Stimulated activated CD8-positive, alpha-beta memory T cell treated with anti-CD3 and anti-CD28 coated beads, Interleukin-4, amount 100 ng/mL, for 1 hour (primary cell): ENCODE measurements at places on chromosomes 4 and X.

DNA sequence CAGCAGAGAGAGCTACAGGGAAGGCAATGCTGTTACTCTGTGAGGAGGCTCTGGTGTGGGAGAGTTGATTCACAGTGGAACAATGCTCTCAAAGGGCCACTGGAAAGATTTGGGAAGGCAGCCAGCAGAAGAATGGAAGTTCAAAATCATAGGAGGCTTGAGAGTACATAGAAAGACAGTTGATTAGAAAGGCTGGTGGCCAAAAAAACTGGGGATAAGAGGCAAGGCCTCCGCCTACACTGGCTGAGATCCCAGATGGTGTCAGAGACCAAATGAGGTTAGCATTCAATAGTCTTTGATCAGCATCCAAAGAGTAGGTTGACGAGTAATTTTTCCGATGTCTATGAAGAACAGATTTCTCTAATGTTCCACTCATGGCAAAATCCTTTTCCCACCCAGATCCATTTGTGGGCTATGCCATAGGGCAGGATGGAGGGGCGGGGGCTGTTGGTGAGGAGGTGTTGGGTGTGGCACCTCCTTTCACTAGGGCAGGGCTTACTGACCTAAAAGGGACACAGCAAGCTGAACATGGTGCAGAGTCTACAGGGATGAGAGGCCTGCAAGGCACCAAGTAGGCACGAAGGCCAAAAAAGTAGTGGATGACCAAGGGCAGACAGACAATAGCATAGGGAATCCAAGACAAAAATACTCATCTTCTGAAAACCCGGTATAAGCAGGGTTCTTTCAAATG is 15.1 kb downstream of the TEC start:
- DNase-seq, result no peak

- no peak for DNase-seq
These were observed 22.8 kb upstream of the CENPVL3 start for GRCh38 chrX:51641421-51642021.

GRCh38 chr4:150164956-150165629 is 86.8 kb downstream of the DCLK2 start:
- DNase-seq, result no peak

GRCh38 chr4:8274765-8275547 is 5.4 kb downstream of the HTRA3 start:
- DNase-seq, result no peak

GRCh38 chr4:37749398-37749988 is 63.3 kb upstream of the RELL1 start:
- no peak for DNase-seq

GRCh38 chr4:35649011-35649410 is 595.3 kb downstream of the ARAP2 start:
- DNase-seq, result no peak

- DNase-seq, result no peak
These were observed 67.1 kb downstream of the TENM3 start for GRCh38 chr4:182310316-182310715.

- DNase-seq, result no peak
These were observed 47.7 kb upstream of the PPP2R2C start for GRCh38 chr4:6520051-6520636.

DNA sequence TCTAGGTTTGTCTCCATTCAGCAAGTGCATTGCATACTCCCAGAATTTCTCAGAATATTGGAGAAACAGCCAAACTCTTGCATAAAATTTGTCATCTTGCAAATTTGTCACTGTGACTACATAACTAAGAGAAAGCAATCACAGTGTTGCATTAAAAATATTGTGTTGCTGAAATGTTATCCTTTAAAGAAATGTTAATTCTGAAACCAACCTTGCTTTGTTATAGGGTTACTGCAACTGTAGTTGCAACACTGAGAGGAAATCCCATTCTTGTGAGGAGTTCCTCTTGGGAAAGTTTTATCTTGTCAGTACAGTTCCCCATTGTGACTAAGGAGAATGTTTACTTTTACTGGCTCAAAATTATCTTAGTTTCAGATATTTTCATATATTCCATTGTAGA is 20.9 kb downstream of the CYBB start:
- DNase-seq, result no peak

GRCh38 chr4:174275101-174275500 is 8.4 kb downstream of the FBXO8 start:
- no peak for DNase-seq

DNA sequence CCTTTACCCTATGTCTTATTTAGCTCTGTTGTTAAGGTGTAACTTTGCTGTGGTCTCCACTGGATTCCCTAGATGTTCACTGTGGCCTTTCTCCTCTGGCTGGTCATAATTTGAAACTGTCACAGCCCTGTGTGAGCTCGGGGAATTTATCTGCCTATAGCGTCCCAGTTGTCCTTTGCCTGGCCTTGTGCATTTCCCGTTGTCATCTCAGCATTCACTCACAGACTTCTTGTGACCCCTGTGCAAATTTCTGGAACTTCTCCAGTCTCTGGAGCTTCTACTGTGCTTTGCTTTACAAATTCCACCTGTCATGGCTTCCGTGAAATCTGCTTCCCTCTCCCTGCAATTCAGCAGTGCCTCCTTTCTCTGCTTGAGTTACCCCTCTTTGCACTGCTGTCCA is 106.7 kb downstream of the WWC2 start:
- no peak for DNase-seq

DNA sequence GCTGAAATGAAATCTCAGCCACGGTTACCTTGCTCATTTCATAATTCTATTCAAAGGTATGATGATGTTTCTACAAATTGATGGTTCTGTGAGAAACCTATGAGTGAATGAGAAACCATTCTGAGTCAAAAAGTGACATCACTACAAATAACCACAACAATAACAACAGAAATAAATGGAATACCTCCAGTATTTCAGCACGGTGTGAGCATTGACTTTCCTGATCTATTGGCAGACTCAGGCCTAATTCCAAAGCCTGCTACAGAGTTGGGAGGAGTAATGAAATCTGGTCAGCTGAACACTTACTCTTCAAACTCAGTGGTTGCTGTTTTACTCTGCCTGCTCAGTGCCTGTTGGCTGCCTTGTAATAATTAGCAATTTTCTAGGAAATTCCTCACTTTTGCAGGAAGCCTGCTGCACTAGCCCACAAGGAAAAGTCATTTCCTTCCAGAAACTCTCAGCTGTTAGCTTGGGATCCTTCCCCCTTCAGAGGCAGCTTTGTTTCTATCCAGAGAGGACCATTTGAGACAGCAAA is 18.8 kb upstream of the SYNPO2 start:
- no peak for DNase-seq

DNA sequence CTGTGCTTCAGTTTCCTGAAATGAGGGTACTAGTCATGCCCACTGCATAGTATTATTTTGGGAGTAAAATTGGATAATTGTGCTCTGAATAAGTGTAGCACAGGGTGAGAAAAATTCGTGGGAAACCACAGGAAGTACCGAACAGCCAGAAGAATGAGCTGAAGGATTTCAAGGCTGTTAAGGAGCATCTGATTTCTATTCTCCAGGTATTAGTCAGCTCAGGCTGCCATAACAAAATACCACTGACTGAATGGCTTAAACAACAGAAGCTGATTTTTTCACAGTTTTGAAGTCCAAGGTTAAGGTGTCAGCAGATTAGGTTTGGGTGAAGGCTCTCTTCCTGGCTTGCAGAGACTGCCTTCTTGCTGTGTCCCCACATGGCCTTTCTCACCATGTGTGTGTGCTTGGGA is 41.9 kb downstream of the WWC2 start:
- DNase-seq, result no peak

- no peak for DNase-seq
These were observed 39.6 kb upstream of the SLC7A3 start for GRCh38 chrX:70970482-70970995.

DNA sequence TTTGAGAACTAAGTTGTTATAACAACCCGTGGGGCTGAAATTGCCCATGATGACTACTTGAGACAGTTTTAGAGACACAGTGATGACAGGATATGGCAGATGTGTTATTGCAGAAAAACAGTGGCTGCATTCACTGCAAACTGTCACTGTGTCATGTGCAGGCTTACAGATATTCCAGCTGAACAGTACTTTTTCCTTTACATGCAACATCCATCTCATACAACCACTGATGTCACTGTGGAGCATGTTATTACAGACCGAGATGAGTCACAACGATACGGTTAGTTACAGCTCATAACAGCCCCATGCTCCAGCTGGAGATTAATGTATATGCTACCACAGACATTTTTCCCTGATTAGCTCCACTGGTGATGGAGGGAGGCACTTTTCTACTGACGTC is 207.4 kb downstream of the TMA16 start:
- no peak for DNase-seq

GRCh38 chr4:120156120-120156718 is 89.6 kb upstream of the MAD2L1 start:
- DNase-seq, result no peak

DNA sequence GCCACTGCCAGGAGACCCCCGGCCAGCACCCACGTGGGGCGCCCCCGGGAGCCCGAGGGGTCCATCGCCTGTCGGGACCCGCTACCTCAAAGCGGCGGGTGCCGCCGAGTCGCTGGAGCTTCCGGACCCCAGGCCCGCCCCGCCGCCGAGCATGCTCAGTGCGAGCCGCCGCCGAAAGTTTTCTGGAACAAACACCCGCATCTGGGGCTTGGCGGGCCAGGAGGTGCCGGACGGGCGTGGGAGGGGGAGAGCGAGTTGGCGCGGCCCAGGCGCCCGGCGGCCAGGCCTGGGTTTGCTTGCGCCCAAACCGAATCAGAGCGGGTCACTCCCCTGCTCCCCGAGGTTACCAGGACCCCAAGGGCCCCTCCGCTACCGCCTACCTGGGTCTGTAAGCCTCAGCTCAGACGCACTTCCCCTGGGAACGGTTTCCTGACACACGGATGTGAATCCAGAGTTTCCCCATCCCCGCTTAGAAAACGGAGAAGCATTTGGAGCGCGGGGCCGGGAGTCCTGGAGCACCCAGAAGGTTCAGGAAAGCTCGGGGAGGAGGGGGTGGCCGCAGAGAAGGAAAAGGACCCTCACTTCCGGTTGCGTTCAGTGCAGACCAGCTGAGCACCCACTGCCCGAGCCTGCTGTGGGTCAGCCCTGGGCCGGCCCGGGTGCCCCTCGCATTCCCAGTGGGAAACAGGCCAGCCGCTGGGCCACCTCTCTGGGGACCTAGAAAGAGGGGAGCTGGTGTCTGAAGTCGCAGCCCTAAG is at the start of gene EVC2:
Gene EVC2 (minus strand): TSS at position 111 of the 758 bp plus-strand sequence. CDS start 46 bp downstream, at position 65.
- peak; percentile 16 for DNase-seq

DNA sequence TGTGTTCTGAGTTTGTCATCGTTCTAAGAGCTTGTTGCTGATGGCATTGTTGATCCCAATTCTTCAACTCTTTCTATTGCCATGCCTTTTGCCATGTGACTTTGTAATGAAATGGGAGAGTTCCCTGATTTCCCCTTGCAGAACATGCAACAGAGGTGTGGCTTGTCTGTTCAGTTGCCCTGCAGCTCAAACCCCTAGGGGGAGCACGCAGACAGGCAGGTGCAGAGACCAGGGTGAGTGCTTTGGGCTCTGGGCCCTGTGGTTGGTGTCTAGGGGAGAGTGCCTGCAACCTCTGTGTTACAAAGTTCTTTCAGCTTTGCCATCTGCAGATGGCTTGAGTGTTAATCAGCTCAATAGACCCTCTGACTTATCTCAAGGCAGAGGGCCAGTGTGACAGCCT is 332.7 kb downstream of the MID1IP1 start:
- no peak for DNase-seq

DNA sequence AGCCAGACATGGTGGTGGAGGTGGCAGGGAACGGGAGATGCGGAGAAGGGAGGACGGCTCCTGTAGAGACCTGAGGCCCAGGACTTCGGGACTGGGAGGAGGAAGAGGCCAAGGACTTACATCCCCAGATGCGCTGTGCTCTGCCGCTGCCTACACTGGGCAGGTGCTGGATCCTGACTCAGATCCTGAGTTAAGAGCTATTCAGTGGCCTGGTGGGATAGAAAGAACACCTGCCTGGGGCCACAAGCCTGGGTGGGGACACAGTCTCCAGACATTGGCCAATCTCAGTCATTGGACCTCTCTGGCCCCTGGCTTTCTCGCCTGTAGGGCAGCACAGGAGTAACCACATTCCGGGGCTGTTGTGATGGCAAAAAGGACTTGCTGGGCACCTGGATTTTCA is 10.9 kb upstream of the MSX1 start:
- no peak for DNase-seq

DNA sequence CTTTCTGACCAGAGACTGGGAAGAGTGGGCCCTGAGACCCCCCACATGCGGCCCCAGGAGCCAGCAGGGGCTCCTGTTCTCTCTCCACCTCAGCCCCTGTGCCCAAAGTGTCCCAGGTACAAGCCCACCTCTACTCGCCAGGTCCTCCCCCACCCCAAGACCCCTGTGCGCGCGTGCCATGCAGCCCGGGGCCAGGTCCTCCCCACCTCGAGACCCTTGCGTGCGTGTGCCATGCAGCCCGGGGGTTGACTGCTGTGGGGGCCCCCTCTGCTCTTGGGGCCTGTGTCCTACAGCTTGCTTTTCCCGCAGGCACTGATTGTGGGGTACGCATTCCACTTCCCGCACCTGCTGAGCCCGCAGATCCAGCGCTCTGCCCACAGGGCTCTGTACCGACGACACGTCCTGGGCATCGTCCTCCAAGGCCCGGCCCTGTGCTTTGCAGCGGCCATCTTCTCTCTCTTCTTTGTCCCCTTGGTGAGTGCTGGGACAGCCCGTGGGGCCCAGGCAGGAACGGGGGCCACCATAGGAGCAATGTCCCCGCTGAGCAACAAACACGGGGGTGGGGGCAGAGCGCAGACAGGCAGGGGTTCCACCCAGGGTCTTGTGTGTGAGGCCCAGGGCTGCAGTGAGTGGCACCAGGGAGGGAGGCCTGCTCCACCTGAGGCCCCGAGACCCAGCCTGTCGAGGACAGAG is 20.3 kb downstream of the DGKQ start:
- no peak for DNase-seq

DNA sequence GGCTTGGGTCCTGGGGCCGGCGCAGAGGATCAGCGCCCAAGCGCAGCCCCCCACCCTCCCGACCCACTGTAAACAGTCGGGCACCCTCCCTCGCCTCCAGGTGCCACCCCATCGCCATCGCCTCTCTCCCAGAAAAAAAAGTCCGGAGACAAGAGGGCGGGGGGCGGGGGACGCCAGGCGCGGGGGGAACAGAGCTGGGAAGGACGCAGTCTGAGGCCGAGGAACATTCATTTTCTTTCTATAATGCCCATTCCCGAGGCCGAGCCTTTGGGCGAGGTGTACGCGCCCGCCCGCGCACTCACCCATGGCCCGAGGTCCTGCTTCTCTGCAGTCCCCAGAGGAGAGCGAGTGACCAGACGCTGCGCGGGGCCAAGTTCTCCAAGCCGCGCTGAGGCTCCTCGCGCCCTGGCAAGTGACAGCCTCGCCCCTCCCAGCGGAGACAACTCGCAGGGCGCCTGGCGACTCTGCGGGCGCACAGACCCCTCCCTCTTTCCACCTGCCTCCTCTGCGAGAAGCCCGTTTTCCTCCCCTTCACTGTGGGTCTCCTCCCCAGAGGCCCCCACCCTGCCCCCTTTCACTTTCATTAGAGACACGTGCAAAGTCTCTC is 63.5 kb upstream of the WDR17 start:
- no peak for DNase-seq

DNA sequence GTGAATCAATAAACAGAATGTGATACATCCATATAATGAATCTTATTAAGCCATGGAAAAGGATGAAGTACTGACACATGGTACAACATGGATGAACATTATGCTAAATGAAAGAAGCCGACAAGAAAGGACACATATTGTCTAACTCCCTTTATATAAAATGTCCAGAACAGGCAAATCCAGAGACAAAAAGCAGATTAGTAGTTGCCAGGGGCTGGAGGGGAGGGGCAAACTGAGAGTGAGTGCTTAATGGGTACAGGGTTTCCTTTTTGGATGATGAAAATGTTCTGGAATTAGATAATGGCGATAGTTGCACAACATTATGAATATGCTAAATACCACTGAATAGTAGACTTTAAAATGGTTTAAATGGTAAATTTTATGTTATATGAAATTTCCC is 17.4 kb downstream of the ADGRG4 start:
- DNase-seq, result no peak
